HCEC 1CT (cell line): ENCODE measurements at places on chromosomes 16 and 17.

GRCh38 chr17:61805399-61805798 lies 57.9 kb downstream of the BRIP1 start:
- DNase-seq, result peak; percentile 85

- no peak for DNase-seq
Observed at GRCh38 chr17:10295728-10296343, 77.0 kb downstream of the MYH13 start.

GRCh38 chr16:522320-523096 lies 5.0 kb upstream of the CAPN15 start:
- DNase-seq, result no peak

GRCh38 chr16:9647981-9648701 lies 534.1 kb downstream of the GRIN2A start:
- no peak for DNase-seq

GRCh38 chr17:68750208-68750562 lies 149.0 kb upstream of the FAM20A start:
- DNase-seq, result no peak

- DNase-seq, result no peak
Observed at GRCh38 chr17:33904476-33904875, 350.6 kb upstream of the CCL2 start.

DNA sequence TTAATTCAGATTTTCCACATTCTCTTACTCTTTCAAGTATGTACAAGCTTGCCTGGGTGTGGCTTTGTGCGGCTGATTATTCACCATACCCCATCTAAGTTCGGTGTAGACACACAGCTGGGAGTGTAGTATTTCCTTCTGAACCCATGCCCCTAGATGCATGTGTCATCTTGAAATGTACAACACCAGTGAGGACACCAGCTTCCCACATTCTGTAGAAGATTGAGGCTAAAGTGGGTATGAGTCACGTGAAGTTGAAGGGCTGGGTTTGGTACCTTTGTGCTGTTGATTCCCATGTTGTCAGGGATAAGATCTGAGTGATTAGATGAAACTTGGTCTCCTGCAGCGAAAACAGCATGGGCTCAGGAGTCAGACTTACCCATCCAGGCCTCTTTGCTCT lies 14.6 kb upstream of the DHX8 start:
- peak; percentile 98 for DNase-seq

GRCh38 chr17:8018436-8018835 lies 16.0 kb downstream of the GUCY2D start:
- DNase-seq, result no peak

GRCh38 chr17:38746849-38747462 lies 1.2 kb downstream of the PCGF2 start:
- DNase-seq, result no peak

DNA sequence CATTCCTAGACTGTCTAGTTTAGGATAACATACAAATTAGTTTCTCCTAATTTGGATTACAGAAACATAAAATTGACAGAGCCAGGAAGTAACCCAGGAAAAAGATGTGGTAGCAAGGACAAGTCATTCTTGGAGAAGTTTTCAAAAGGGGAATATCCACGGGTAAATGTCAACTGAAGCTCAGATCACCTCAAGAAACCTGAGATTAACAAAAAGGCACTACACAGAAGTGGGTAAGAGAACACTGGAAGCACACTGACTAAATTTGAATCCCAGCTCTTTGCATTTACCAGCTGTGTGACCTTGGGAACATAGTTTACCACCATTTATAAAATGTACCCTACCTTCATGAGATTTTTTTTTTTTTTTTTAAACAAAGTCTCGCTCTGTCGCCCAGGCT lies 39.4 kb downstream of the TRAF4 start:
- no peak for DNase-seq

- DNase-seq, result peak; percentile 16
Observed at GRCh38 chr16:82824408-82824807, 197.6 kb downstream of the CDH13 start.

DNA sequence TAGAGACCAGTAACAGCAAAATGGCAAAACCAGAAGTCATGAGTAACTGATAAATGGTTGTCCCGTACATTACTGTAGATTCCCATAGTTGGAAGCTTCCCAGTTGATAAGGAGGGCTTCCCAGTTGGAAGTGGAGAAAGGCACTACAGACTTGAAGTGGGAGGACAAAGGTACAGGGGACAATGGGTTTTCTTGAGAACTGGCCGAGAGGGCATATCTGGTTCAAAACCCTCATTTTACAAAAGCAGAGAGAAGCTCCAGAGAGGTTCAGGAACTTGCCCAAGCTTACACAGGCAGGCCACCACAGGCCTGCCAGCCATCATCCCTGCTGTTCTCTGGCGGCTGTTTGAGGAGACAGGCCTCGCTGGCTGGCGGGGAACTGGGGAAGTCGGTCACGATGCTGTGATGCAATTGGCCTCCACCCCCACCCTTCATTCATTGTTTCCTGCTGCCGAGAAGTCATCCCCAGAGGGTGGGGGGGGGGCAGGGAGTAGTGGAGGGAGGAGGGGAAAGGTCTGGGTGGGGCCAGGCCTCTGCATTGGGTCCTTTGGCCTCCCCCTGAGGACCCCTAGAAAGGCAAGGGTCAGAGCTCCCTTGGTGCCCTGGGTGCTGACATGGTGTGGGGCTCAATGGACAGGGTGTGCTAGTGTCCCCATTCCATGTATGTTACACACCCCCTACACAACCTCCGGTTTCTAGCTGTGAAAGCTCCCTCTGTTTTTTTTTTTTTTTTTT lies 3.0 kb downstream of the UBALD2 start:
- peak; percentile 64 for DNase-seq

DNA sequence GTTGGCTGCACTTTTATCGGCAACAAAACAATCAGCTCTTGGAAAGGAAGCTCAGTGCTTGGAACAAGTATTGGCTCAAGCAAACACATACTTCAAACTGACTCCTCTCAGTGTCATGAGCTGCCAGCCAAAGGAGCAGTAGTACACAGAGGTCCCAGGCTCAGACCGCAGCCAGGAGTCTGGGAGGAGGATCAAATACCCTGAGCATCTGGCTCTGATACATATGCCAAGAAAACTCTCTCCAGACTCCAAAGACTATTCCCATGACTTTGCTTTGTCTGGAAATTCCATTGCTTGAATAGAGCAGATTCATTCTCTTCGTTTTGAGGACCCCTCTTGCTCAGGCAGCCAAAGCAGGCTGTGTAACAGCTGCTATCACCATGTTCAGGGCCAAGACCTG lies 501.6 kb upstream of the PSMD7 start:
- DNase-seq, result no peak

GRCh38 chr17:47423406-47424295 lies 99.9 kb downstream of the EFCAB13 start:
- no peak for DNase-seq

- DNase-seq, result no peak
Observed at GRCh38 chr17:78995022-78995760, 14.4 kb downstream of the CANT1 start.
